ENCODE measurements at places on chromosomes 13 and 19.

- no peak for DNase-seq
These were observed 1.7 kb downstream of the UTP14C start for GRCh38 chr13:52026246-52026626.

DNA sequence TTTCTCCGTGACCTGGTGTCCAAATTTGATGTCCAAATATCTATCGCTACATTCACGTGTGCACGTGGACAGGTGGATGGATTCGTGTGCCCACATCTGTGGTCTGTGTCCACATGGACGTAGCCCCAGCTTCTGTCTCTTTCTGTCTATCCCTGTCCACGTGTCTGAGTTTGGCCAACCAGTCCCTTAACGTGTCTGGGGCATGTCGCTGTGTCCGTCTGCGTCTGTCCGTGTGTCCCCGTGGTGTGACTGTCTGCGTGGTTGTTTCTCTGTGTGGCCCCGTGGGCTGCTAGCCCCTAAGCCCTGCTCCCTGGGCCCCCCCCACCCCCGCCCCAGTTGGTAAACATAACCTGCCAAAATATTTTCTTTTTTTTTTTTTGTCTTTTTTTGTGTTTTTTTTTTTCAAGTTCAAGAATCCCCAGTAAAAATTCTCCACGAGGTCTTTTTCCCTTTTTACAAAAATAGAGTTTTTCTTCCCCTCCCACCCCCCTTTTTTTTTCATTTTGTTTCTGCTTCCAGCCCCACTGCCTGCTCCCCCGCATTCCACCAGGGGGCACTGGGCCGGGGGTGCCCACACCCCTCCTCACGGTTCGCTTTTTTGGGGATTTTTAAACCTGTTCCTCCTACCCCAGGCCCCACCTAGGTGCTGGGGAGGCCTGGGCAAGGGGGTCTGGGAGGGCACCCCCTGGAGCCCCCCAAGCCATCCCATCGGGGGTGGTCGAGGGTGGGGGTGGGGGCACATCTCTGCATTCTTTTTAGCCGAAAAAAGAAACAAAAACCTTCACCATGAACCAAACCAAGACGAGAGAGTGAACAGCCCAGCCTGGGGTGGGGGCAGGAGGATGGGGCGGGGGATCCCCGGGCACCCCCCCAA lies 18.3 kb downstream of the PRKCSH start:
- no peak for DNase-seq

GRCh38 chr13:93377196-93377595 lies 150.6 kb downstream of the GPC6 start:
- no peak for DNase-seq

GRCh38 chr13:42466123-42466522 lies 107.8 kb upstream of the TNFSF11 start:
- DNase-seq = no peak

DNA sequence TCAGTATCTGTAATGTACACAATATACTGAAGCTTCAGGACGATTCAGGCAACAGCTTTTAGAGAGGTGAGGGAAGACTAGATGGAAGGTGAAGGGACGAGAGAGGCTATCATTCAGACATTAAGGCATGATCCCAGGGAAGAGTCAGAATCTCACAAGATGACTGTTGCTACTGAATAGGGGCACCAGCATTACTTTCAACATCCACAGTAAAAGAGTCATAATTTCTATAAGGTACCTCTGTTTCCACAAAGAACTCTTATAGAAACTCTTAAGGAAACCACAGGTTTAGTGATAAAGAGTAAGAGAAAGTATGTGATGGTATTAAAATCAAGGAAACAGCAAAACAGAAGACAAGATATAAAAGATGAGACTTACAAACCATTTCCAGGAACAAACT lies 23.0 kb downstream of the LCP1 start:
- no peak for DNase-seq

DNA sequence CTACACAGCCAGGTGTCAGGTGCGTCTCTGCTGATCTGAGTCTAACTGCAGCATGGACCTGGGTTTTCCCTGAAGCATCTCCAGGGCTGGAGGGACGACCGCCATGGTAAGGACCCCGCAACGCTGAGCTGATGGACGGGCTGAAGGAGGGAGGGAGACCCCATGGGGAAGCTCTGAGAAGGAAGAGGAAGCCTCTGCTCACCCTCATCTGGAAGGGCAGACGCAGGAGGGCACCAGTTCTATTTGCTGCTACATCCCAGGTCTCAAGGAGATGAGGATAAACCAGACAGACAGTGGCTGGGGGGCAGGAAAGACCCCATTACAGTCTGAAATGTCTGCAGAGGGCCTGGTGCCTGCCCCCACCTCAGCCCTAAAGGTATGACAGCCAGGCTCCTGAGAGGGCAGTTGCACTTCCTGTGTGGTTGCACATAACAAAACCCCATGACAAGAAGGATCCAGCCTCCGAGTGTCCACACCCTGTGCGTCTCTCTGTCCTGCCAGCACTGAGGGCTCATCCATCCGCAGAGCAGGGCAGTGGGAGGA lies at the start of gene LILRA2:
TSS of gene LILRA2 (plus strand) at position 461 of the 543 bp plus-strand sequence. CDS start 89 bp downstream, outside the sequence.
- DNase-seq = no peak

- no peak for DNase-seq
These were observed 6.4 kb downstream of the FLT1 start for GRCh38 chr13:28488376-28489005.

DNA sequence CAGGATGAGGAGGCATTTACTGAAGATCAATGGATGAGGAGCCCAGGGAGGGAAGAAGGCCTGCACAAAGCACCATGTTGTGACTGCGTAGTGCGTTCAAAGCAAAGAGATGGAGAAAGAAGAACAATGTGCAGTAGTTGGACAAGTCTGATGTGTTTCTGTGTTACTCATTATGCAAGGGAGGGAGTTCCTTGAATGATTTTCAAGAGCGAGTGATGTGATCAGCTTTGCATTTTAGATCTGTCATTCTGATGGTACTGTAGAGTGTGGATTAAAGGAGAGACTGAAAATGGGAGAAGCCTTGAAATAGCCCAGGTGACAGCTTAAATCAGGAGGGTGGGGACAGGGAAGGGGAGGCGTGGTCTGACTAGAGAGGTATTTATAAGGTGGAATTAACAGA lies 9.5 kb downstream of the MYO16 start:
- no peak for DNase-seq

DNA sequence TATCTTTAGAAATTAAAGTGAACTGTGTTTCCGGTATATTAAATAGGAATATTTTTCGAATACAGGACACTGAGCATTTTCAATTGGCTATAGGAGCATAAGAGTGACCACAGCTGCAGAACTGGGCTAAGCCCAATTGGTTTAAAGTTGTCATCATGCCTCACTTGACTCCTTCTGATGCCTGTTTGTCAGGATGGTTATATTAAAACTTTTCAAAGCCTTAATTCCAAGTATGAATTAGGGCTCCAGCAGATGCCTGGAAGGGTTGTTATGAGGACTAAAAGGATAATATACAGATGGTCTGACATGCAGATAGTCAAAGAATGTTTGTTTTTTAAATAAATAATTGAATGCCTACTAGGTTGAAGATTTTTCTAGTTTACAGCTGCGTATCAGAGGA lies 100.0 kb downstream of the LMO7 start:
- no peak for DNase-seq

GRCh38 chr13:44106266-44107152 lies 226.8 kb downstream of the LACC1 start:
- DNase-seq = no peak

- DNase-seq = no peak
These were observed 668 bp upstream of the ARHGAP45 start for GRCh38 chr19:1066251-1066747.

GRCh38 chr13:48210178-48210577 lies 22.8 kb upstream of the ITM2B start:
- DNase-seq = no peak

DNA sequence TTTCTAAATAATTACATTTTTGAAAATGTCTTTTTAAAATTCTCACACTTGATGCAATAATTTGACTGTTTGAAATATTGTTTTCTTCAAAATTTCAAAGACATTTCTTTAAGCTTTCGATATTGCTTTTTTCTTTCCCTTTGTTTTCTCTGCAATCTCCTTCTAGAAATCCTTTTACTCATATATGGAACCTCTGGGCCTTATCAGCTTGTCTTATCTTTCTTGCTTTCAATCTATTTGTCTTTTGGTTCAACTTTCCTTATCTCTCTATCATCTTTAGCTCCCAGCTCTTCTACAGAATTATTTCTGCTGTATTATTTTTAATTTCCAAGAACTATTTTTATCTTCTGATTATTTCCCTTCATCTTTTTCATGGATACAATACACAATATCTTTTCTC lies 80.7 kb upstream of the DIAPH3 start:
- no peak for DNase-seq

DNA sequence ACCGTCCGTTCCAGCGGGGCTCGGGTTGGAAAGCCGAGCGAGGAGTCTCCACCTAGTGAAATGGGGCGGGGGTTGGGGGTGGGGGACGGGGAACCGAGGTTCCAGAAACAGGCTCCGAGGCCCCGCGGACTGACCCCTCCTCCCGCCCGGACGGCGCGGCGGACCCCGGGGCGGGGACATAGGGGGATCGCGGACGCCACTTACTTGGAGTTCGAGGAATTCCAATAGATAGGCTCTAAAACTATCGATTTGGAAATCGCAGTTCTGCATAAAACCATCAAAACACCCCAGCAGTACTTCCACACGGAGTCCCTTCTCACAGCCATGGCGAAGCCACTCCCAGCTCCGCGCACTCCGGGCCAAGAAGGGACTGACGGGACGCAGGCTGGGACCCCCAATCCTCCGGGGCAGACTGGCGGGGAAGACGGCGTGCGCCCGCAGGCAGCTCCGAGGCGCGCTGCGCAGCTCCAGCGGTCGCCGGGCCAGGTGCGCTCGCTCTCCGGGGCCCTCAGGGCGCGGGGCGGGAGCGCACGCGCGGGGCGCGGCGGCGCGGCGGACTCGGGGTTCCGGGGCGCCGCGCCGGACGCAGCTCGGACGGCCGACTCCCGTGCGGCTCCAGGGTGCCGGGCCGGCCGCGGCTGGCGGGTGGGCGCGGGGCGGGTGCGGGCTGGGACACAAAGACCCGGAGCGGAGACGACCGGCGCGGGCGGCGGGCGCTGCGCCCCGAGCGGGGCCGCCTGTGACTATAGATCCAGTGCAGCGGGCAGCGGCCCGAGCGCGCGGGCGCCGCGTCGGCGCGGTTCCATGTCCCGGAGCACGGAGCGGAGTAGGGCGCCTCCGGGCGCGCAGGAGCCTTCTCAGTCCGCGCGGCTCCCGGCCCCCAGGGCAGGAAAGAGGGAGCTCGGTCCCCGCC lies 567 bp downstream of the EFNB2 start:
- peak; percentile 3 for DNase-seq

DNA sequence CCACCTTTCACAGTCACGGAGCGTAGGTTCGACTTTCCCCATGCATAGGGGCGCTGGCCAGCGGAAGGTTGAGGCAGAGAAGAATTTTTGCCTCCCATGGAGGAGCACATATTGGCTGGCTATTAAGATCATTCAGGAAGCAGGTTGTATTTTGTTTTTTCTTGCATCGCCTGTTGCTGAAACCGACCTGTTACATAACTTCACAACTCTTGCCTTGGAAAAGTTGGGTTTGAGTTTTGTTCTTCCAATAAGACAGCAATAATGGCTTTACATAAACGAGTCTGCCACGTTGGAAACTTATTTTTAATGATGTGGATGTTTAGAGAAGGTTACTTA lies 1.4 kb downstream of the UPF1 start:
- DNase-seq = no peak

DNA sequence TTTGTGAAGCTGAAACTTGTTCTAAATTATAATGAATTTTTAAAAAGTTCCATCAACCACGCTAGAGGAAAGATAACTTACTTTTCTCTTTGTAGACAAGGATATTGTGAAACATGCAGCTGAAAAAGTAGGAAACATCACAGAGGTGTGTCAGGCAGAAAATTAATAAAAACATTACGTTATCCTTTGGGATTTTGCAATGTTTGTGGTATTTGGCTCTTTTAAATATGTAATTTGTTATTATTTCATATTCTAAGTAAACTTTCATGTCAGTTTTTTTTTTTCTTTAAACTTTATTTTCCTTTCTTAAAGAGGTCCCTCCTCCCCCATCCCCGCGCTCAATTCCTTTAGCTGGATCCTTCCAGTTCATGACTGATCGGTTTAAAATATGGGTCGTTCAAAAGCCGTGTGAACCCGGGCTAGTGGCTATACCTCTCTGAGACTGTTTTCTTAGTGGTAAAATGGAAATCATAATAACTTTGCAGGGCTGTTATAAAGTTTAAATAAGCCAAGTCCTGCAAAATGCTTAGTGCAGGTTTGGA lies 740 bp upstream of the CCDC61 start:
- no peak for DNase-seq

DNA sequence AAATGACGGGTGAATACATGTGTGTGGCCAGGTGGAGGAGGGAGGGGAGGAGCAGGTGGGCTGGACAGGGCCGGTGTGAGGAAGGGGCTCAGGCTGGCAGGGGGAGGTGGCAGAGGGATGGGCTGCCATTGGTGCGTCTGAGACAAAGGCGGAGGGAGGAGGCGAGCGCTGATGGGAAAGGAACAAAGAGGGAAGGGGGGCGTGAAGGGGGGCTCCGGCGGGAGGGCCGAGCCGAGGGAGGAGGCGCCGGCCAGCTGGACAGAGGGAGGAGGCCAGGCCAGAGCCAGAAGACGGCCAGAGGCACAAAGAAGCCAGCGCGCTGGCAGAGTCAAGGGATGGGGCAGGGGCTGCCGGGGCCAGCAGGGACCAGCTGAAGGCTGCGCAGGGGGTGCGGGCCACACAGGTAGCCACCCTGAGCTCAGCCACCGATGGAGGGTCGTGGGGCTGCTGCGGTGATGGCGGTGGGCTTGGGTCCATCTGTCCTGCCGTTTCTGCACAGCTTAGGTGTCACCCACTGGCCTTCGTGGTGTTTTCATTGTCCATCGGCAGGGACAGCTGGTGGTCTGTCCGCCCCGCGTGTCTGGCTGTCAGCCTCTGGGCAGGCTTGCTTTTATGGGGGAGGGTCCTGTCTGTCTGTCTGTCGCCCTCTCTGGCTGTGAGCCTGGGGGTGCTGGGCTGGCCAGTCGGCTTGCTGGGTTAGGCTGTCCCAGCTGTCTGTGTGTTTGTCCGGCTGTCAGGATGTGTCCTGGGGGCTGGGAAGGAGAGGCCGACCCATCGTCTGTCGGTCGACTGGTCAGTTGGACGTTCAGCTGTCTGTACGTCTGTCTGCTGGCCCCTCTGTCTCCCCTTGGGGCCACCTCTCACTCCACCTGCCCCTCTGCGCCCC lies 2.2 kb downstream of the APC2 start:
- no peak for DNase-seq

All from activated T-helper 9 cell treated with anti-CD3 and anti-CD28 coated beads, Interleukin-2, amount 50 U/mL, for 16 hours (primary cell).